Activated gamma-delta T cell treated with anti-CD3 and anti-CD28 coated beads, Interleukin-2, amount 50 U/mL, for 16 hours (primary cell): ENCODE measurements at places on chromosomes 6 and 20.

DNA sequence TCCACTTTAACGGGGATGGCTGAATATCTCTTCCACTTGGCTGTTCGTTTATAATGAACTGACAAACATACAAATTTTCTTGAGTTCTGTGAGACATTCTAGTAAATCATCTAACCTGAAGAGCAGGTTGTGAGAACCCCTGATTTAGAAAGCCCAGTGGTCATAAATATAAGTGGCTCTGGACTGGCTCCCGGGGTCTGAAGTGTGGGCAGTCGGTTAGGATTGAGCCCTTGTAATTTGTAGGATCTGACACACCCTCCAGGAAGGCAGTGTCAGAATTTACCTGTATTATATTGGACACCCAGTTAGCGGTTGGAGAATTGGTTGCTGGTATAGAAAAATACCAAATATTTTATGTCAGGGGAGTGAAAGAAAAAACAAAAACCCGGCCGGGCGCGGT, 6.8 kb upstream of the GMEB2 start:
- no peak for DNase-seq

GRCh38 chr6:109762166-109762565, 71.1 kb downstream of the FIG4 start:
- DNase-seq, result no peak

DNA sequence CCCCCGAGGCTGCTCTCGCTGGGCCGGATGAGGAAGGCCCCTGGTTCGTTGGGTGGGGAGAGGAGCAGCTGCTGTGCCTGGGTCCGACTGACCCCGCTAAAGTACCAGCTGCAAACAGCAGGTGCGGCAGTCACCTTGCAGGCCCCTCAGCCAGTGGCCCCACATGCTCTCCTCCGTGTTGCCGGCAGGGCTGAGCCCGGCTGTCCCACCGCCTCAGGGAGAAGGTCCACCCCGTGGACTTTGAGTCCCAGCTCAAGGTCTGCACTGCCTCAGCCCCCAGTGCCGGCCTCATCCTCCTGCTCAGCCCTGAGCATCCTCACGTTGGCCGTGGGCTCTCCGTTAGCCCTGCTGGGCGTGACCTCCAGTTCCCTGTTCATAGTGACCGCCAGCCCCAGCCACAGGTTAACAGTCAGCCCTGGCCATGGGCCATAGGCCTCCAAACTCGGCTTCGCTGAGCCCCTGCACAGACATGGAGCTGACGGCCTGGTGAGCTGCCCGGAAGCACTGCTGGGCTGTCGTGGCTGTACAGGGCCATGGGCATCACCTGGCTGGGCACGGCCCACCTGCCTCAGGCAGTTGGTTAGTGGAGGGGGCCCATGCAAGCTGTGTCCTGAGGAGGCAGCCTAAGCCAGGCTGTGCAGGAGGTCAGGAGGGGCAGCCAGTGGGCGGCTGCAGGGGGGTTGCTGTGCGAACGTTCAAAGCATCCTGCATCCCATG, 3.1 kb downstream of the SRMS start:
- no peak for DNase-seq

GRCh38 chr6:9126878-9127560, 691.7 kb upstream of the SLC35B3 start:
- no peak for DNase-seq

GRCh38 chr6:150260931-150261330, 107.9 kb upstream of the IYD start:
- DNase-seq, result no peak

DNA sequence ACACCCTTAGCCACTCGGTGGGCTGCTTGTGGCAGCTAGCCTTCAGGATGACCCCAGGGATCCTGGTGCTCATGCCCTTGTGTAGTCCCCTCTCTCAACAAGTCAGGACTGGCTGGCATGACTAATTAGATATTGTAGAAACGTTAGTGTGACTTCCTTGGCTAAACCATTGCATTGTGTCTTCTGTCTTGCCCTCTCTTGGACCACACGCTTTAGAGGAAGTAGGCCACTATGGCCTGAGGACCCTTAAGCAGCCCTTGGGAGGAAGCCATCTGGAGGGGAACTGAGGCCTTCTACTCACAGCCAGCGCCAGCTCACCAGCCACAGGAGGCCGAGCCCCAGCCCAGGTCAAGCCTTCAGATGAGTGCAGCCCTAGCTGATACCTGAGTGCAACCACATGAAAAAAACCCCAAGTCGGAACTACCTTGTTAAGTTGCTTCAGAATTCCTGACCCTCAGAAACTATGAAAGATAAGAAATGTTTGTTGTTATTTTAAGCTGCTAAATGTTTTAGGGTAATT, 10.1 kb downstream of the ANGPT4 start:
- no peak for DNase-seq

DNA sequence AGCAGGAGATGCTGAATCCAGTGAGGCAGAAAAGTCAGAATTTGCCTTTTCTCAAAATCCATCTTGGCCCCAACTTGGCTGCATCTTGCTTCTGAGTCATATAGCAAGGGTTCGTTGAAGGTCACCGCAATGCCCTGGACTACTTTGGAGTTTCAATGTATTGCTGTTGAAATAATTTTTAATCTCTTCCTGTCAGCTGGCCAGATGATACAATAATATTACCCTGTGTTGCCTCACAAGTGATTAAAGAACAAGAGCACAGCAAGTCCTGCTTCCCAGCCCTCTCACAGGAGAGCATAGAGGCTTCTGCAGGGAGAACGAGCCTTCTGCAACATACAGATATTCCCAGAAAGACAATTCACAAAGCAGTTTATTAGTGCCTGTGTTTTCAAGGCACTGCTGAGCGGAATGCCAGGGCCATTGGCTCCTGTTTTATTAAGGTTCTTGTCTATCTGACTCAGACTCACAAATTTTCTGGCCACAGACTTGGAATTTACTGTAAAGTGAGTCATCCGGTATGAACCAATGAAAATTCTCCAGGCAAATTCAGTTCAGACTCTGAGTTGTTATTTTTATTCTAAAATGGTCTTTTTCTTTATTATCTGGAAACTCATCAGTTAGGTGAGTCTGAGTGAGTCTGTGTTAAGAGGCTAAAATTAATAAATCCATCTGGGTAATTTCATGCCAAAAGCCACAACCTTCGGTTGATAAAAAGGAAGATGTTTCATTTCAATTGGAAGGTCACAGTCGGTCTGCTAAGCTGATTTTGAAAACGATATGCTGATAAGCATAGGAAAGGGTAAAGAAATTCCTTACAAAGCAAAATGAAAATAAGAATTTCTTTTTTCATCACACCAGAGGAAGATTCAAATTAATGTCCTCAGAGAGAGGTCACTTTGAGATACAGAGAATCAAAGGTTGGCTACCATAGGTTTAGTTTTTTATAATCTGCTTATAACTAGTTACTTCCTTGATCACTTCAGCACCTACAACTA, 289.4 kb upstream of the STXBP5 start:
- DNase-seq, result no peak

GRCh38 chr6:161833099-161833860, 559.4 kb upstream of the AGPAT4 start:
- no peak for DNase-seq
